ENCODE measurements at places on chromosomes 6 and 20.

- peak; percentile 4 for DNase-seq
These were observed 150.1 kb upstream of the RPS6KA2 start for GRCh38 chr6:166777096-166777630.

GRCh38 chr6:97438011-97438671 is 155.1 kb upstream of the MMS22L start:
- DNase-seq = no peak

DNA sequence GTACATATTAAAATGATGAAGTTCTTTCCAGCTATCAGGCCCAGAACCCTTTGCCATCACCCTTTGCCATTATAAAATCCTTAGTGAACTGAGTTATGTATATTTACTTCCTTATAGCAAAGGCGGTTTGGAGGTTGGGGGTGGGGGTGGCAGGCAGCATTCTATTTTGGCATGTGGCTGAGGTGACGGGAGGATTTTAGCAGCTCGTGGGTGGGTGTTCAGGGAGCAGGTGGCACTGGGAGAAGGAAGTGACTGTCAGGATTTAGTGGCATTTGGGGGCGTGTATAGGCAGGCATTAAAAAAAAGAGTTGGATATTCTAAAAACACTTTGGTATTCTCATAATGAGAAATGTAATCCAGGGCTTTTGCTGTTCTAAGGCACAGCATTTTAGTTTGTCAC is 150.7 kb downstream of the RIMS1 start:
- no peak for DNase-seq

DNA sequence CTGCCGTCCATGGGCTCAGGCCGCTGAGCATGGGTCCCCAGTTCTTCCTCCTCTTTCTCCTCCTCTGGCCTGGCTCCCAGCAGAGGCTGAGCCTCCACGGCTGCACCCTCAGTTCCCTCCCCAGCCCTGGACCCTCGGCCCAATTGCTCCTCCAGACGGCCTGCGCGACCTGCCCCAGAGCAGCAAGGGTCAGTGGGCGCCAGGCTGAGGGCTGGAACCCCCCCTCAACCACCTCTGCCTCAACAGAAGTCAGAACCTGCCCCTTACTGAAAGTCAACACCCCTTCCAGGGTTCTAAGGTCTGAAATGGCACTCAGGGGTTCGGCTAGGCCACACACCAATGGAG is 15.9 kb upstream of the SPAG4 start:
- DNase-seq = no peak

GRCh38 chr6:42040856-42041480 is 9.4 kb upstream of the TAF8 start:
- DNase-seq = no peak

DNA sequence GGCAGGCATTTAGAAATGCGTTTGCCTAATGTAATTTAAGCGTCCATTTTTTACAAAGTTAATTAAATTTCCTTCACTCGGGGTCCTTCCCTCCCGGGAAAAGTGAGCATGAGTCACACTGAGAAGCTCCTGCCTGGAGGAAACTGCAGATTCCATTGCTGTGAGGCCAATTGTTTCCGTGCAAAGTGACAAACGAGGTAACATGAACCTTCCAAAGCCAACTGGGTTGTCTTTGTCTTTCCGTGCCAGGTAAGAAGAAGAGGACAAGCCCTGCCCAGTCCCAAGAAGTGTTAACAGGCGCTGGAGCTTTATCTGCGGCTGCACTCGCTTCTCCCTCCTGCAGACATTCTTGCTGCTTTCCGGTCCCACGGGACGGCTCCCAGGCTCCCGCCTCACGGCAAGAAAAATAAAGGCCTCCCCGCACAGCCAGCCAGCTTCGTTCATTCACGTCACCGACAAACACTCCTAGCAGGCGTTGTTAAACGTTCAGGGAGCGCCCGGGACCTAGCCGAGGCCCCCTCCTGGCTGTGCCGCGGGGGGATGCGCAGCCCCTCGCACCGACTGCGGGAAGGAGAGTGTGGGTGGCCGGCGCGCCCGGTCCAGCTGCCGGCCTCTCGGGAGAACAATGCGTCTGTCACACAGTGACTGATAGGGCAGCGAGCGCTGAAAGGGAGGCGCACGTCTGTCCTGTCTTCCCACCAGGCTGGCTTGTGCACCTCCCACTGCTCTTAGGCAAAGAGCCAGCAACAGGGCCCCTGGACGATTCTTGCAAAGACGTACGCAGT is 61.5 kb upstream of the HDDC2 start:
- DNase-seq = peak; percentile 2

DNA sequence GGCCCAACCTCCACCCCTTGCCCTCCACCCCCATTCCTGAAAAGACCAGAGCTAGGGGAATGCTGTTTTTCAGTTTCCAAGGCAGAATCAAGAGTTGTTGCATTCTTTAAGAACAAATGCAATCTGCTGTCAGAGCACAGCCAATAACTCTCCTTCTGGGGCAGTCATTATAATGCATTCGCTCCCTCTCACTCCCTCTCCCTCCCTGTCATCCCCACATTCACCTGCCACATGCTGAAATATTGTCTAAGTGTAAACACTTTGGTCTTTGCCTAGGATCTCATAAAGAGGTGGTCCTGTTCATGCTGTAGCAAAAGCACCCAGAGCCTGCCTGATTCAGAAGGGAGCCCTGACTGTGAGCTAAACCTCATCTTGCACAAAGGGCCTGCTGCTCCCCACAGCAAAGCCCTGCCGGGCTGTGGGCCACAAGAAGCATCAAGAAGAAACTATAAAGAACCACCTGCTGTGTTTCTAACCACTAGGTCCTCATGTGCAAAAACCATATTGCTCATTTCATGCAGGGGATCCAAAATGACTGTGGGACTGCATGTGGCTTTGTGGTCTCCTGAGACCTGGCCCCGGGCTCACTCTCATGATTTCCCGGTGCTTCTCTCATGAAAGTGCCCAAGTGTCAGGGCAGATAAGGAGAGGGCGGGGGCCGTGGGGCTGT is 85.6 kb downstream of the GPR6 start:
- no peak for DNase-seq

DNA sequence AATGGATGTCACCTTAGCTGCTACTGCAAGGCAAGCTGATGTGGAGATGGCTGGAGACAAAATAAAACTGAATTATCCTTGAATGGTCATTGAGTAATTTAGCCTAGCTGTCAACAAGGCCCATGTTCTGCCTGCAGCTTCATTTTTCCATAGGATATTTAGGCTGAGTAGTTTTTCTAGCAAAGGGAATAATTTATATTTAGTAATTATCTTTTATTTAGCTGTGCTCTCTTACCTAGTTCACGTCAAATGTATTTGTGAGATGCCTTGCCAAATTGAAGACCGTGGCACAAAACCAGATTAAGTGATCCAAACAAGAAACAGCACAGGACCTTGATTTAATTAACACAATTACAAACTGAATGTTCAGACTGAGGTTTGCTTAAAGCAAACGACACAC is 77.4 kb upstream of the CEP162 start:
- no peak for DNase-seq

DNA sequence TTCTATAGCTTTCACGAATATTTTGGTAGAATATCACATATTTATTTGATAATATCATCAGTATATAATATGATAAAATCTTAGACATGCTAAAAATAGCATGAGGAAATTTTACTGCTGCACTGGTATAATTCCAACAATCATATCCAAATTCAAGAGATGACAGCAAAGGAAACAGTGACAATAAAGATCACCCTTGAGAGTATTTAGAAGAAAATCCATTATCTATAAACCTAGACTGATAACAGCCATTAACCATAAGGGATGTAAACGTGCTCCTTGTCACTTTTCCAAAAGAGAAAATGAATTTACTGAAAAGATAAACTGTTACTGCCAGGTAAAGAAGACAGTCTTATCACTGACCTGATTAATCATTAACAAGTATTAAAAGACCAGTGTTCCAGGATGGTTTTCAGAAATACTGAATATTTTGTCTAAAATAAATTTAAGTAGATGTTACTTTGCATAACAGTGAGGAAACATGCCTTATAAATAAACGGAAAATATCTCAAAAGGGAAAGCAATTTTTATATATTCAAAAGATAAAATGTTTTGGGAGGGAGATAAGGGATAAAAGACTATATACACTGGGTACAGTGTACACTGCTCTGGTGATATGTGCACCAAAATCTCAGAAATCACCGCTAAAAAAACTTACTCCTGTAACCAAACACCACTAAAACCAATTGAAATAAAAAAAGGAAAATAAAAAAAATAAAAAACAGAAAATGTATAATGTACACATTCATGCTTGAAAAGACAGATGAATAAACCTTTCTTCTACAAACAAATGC is 1704.7 kb downstream of the HACE1 start:
- DNase-seq = no peak

GRCh38 chr20:55216525-55217242 is 741.3 kb downstream of the DOK5 start:
- DNase-seq = no peak

DNA sequence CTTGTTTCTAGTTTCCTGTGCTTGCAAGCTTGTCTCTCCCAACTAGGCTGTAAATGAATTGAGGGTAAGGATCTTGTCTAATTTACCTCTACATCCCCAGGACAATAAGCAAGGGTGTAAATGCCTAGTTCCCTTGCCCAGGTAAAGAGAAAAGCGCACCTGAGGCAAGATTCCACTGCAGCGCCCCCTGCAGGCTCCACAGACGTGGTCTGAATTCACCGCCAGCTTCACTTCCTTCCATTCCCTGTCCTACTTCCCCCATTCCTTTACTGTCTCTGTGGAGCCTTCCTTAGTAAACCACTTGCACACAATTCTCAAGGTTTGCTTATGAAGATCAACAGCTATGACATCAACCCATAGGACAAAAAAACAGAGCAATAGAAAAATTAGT is 42.3 kb downstream of the ANKEF1 start:
- no peak for DNase-seq

- DNase-seq = no peak
These were observed 119.7 kb downstream of the ADGRG6 start for GRCh38 chr6:142421285-142422117.

DNA sequence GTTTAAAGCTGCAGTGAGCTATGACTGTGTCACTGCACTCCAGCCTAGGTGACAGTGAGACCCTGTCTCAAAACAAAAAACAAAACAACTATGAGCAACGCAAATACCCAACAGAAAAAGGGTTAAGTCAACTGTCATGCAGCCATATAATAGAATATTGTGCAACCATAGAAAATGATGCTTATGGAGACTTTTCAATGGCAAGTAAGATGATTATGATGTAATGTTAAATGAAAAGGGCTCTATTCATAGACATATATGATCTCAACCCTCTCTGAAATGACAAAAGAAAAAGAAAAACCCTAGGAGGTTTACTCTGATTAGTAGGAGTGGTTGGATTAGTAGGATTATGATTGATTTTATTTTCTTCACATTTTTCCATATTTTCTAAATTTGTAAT is 41.3 kb upstream of the TBC1D7 start:
- DNase-seq = no peak

DNA sequence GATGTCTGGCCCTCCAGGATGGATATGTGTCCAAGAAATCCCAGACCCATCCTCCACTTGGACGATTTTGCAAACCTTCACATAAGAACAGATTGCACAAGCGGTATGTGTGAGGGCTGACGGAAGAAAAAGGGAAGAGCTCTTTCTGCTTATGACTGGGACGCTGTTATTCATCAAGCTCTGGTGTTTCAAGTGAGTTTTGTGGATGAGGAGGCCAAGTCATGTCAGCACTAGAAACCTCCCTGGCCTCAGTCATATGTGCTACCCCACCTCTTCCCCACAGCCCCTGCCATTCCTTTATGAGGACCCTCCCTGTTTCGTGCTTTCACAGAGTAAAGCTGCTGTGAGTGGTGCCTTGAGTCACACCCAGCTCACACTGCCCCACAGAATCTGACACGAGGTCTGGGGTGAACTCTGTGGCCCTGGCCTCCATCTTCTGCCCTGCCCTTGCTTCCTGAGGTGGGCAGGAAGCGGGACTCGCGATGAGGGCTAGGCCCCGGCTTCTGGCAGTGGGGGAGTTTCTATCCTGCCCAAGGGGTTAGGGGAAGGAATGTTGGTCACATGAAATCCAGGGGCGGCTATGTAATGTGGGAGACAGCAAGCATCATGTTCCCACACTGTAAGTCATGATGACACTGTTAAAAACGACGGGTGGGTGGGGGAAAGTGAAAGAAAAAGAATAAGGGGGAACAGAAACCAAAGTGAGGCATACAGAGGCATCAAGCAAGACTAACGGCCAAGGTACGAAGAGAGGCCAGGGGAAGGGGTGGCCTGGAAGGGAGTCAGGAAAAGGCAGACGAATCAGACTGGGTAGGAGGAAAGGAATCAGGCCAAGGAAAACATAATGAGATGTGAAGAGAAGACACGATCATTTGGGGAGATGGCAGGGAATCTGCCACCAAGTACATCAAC is 78.1 kb downstream of the PRDM1 start:
- peak; percentile 73 for DNase-seq

GRCh38 chr6:49790341-49790740 is 3.3 kb upstream of the PGK2 start:
- DNase-seq = no peak

- DNase-seq = no peak
These were observed 47.6 kb downstream of the CPXM1 start for GRCh38 chr20:2752567-2753460.

GRCh38 chr6:142184307-142184706 is 37.2 kb downstream of the VTA1 start:
- no peak for DNase-seq

DNA sequence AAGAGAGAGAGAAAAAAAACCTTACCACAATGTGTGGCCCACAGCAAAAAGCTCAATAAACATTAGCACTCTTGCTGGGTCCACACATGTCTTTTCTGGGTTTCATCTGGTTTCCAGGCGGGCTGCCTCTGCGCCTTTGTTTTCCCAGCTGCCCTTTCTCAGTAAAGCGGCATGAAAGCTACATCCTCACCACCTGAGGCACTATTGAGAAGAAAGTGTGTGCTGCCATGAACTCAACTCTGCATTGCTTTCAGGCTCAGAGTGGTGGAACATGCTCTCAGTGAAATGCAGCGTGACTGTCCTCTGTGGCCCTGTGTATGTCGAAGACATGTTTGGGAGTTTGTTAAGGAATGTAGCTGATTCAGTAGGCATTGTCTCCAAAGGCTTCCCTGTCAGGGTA is 102.3 kb downstream of the LYRM2 start:
- no peak for DNase-seq

- no peak for DNase-seq
These were observed 25.2 kb downstream of the TRAM2 start for GRCh38 chr6:52551483-52552277.

DNA sequence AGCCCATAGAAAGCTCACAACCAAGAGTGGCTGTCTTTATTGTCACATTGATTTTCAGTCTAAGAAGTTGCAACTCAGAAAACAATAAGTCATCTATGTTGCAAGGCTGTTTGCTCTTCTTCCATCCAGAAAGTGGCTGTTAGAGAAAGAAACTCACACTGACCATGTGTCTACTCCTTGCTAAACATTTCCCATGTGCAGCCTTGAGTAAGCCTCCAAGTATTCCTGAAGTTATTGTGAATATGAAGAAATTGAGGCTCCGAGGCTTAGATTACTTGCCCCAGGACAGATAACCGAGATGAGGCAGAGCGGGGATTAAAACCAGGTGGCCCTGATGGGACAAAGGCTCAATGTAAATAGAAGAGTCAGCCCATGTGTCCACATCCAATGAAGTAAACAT is 105.0 kb downstream of the SPTLC3 start:
- no peak for DNase-seq

All from stimulated activated CD4-positive, alpha-beta T cell treated with anti-CD3 and anti-CD28 coated beads, Interleukin-2, amount 100 ng/mL, for 24 hours (primary cell).